DMS79 (cell line): ENCODE measurements at places on chromosomes 6 and 20.

DNA sequence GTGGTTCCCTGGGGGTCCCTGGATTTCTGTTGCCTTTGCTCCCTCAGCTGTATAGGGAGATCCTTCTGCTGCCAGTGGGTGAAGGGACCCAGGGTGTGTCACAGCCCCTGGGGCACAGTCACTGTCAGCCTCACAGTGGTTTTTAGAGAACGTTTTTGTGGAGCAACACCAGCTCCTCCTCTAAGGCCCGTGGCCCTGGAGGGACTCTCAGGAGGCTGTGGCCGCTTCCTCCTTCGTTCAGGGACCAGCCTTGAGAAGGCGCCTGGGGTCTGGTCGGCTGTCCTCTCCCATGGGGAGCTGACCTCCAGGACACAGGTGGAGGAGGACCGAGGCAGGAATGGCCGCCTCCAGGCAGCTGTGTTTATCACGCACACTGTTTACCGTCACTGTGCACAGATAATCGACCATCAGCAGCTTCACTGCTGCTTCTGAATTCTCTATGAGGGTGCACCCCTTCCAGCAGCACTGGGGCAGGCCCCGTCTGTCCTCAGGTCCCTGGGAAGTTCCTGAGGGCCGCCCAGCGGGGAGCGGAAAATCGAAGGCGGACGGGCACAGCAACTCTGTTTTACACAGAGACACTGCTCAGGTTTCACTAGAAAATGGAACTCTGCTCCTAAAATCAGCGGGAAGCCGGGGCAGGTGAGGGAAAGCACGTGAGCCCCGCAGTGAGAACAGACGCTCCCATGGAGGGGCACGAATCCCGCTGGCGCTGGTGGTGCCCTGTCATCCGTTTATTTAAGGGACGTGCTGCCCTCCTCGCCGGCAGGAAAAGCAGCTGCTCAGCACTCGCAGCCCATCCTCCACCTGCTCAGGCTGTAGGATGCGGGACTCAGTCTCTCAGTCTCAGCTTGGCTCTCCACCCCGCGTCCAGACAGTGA, 10.4 kb upstream of the FRMD1 start:
- DNase-seq: no peak

DNA sequence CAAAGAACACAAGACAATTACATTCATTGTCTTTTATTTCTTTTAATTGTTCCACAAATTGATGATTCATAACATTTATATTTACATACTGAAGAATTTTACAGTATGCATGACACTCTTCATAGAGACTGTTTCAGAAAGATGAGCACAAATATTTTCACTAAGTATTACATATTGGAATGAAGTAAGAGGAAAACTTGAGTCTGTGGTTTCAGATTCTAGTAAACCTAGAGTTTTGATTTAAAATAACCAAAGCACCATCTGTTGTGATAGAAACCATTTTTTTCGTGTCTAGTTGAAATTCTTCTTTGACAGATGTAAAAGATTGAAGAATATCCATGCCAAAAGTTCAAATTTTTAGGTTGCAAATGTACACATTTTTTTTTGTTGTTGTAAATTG, 32.1 kb upstream of the OPN5 start:
- DNase-seq: no peak

- DNase-seq: no peak
These were observed 16.1 kb upstream of the CCN6 start for GRCh38 chr6:112037783-112038216.

GRCh38 chr6:109411034-109411433, 28.8 kb upstream of the CD164 start:
- DNase-seq: no peak

- no peak for DNase-seq
These were observed 315.1 kb downstream of the HDGFL1 start for GRCh38 chr6:22884456-22884855.

DNA sequence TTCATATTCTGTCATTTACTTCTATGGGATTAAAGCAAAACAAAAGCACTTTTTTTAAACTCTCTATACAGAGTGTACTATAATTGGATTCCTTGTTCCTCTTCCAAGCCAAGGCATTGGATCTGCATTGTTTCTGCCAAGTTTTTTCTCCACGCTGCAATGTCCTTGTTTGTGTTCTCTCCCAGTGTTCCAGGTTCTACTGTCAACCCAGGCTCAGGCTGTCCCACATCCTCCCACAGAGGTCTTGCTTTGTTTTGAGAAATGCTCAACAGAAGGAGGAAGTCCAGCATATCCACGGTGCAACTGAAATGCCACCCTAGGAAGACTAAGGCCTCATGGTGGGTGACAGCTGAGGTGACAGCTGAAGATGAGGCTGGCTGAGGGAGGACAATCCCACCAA, 287.1 kb upstream of the PRDM1 start:
- DNase-seq: no peak

DNA sequence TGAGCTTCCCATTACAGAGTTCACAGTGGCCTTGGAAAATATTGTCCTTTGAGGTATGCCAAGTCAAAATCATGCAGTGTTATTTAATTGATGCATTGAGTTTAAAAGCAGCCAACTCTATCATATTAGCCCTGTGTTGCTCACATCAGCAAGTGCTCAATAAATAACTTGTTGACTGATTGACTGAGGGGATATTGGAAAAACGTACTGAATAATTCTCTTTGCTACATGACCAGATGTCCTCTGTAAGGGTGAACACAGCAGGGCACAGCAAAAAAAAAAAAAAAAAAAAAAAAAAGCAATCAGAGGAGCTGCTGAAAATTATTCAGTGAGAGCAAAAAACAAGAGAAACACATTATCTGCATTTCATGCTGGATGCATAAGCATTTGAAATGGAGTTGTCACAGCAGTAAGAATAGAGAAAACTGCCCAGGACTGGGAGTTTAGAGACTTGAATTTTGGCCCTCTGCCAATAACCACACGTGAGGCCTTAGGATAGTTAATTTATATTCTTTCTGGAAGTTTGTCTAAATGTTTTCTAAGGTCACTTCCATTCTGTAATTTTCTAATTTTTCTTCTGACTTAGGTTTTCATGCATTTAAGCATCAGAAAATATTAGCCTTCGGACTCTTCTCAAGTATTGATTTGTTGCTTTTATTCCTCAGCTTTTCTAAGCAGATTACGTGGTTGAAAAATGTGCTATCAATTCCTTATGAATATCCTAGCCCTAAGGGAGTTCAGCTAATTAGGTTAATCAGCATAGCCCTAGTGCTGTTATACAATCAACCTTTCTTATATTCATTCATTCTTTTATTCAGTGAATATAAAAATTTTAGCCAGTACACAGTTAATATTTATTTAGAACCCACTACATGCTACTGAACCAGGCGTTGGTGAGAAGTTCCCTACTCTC, 246.8 kb upstream of the STXBP5 start:
- DNase-seq: no peak
